ENCODE measurements at places on chromosomes 2 and 18.
A peak's percentile ranks its signal among the peaks of the same experiment; 100 is the strongest.

DNA sequence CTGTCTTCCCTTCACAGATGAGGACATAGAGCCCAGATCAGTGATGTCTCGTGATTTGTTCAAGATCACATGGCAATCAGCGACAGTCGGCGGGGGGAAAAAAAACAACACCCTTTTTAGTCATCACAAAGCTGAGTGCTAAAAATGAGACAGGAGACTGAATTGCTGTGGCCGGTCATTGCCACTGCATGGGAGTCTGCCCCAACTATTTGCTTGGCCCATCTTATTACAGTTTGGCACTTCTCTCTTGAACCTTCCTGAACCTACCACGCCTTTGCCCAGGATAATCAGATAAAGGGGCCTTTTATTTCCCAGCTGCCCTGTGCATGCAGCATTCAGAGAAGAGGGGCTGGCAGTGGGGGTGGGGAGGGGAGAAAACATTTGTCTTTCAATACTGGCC lies 42.7 kb downstream of the SETBP1 start:
- DNase-seq = no peak

GRCh38 chr2:42142547-42143184 lies 26.5 kb upstream of the EML4 start:
- DNase-seq = no peak

GRCh38 chr2:58521803-58522554 lies 280.9 kb upstream of the FANCL start:
- DNase-seq = no peak

DNA sequence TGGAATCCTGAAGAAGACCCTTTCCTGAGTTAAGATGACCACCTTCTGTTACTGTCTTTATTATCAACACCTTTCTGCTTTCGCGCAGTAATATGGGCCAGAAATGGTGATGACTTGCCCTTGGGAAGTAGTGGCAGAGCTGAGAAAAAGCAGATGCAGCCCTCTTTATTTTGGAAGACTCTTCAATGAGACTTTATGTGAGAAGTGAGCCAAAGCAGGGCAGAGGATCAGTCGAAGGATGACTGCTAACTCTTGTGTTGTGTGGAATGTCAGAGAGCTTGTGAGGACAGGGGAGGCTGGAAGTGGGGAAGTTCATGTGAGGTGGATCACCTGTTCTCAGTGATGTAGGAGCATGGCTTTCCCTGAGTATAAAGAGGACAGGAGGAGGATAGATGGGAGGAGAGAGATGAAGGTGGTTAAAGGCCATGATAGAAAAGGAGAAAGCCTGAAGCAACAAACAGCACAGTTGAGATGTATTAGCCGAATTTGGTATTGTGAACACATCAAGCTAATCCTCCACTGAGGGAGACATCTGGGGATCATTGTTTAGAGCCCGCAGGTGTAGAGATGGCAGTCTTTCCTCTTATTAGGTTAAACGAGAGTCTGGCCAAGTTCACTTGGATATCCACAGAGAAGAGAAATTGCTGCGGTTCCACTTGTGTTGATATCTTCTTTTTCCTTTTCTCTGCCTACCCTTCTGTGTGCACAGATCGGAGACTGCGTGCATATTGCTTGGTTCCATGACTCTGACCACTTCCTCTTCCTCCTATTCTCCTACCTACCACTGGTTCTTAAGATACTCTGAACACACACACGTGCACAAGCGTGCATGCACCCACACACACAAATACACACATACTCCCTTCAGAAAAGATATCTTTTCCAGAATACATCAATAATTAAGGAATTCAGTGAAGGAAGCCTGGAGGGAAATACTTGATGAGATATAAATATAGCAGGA lies 67.4 kb downstream of the SLC9A2 start:
- DNase-seq = no peak

- no peak for DNase-seq
Observed at GRCh38 chr2:102436323-102436722, 13.4 kb downstream of the IL18RAP start.

GRCh38 chr2:28951910-28952835 lies 28.9 kb upstream of the TOGARAM2 start:
- no peak for DNase-seq

DNA sequence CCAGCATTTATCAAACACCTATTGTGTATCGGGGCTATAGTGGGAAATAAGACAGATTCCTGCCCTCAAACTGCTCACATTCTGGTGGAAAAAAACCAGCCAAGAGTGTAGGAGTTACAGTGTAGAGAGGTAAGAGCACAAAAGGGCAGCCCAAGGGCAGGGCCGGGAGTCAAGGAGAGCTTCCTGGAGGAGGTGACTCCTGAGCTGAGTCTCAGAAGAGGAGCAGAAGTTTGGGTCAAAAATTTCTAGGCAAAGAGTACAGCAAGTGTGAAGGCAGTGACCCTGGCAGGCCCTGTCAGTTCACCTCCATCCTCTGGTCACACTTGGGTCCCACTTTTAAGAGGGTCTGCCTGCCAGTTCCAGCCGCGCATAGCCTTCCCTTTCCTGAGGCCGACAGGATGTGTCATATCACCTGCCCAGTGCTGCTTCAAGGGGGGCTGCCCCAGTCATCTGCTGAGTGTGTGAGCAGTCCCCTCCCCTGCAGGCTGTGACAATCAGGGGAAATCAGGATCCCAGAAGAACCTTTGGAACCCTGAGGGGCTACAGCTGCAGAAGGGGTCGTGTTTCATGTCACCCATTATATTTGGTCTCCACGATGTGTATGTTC lies 118.4 kb downstream of the GLI2 start:
- DNase-seq = no peak

DNA sequence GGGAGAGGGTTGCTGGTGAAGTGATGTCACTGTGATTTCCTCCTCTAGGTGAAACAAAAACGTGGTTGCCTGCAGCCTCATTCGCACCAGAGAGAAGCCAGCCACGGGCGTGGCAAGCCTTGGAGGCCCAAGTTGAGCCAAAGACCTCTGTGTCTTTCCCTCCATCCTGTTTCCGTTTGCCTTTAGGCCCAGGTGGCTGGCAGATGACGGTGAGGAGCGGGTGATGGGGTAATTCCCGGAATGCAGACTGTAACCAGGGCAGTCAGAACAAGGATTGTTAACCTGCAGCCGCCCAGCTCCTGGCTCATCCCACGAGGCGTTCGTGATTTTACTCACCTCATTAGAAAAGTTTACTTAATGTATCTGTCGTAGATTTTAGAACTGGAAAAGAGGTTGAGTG lies 14.4 kb downstream of the CTIF start:
- DNase-seq = no peak

- DNase-seq = no peak
Observed at GRCh38 chr2:73982140-73982617, 2.5 kb upstream of the TET3 start.

GRCh38 chr2:61854564-61855317 lies 881 bp upstream of the FAM161A start:
- DNase-seq = peak; percentile 93

DNA sequence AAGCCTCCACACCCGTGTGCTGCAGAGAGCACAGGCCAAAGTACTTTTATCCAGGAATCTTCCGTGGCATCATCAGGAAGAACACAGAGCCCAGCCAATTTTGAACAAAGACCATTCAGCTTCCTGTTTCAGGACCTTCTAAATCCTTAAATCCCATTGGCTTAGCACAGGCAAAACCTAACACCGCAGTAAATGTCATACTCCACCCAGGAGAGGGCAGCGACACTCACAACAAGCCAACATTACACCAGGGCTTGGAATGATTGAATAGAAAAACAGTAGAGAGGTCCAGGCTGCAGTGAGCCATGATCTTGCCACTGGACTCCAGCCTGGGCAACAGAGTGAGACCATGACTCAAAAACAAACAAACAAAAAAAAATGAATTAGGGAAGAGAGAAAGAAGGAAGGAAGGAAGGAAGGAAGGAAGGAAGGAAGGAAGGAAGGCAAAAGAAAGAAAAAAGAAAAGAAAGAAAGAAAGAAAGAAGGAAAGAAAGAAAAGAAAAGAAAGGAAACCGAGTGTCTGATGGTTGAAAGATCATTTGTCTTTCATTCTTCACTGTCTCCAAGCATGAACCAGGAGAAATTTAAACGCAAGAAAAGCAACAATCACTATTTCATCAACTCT lies 144.6 kb upstream of the SATB2 start:
- no peak for DNase-seq

- DNase-seq = no peak
Observed at GRCh38 chr18:71849407-71849806, 694.7 kb downstream of the CBLN2 start.

DNA sequence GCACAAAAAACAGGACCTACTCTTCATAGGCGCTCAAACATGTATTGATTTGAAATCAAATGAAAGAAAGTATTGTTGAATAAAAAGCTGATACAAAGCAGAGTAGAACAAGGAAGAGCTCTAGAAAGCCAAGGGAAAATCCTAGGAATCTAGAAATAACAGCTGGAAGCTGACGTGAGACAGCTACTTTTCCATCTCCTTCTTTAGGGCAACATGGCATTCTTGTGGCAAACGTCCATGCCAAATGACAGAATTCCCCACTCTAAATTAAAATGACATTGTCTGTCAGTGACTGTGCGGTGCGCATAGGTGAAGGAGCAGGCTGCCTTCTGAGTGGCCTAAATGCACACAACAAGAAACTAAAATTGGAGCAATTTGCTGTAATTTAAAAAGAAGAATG lies 557.4 kb downstream of the SOX11 start:
- no peak for DNase-seq

DNA sequence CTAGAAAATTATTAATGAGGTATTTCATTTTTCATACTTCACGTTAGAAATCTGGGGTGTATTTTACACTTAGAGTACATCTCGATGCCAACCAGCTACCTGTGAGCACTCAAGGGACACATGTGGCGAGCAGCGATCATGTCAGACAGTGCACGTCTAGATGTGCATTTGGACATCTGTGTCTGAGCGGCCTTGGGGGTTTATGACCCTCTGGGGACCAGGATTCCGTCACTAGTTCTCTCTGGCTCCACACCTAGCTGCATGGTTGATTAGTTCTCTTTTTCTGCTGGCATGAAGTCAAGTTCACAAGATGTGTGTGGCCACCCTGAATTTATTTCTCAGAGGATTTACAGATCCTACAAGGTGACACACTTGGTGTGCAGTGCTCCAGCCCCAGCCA lies 192.2 kb downstream of the TSN start:
- no peak for DNase-seq

- DNase-seq = no peak
Observed at GRCh38 chr18:11747731-11748130, 58.7 kb downstream of the GNAL start.

DNA sequence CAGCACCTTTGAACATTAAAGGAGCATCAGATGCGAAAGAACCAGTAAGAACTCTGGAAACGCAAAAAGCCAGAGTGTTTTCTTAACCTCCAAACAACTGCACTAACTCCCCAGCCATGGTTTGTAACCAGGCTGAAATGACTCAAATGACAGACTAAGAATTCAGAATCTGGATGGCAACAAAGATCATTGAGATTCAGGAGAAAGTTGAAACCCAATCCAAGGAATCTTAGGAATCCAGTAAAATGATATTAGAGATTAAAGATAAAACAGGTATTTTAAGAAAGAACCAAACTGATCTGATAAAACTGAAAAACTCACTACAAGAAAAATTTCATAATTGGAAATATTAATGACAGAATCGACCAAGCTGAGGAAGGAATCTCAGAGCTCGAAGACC lies 116.7 kb downstream of the PTRHD1 start:
- DNase-seq = no peak

GRCh38 chr2:151237422-151238025 lies 24.1 kb downstream of the RBM43 start:
- no peak for DNase-seq

DNA sequence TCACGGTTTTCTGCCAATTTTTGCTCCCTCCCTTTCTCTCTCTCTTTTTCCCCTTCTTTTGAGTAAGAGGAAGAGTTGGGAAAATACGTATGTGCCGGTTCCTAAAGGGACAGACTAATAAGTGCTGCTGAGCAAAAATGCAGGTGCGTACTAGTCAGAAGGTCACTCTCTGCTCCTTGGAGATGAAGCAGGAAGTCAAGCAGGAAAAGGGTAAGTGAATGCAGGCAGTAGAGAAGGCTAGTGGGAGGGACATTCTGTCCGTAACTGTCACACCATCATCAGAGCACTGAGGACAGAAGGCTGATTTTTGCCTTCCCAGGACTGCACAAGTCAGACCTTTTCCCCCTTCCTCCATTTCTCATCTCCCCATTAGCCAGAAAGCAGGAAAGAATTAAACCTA lies 105.7 kb downstream of the CDH2 start:
- DNase-seq = no peak
